ENCODE measurements at places on chromosomes 13 and 19.

DNA sequence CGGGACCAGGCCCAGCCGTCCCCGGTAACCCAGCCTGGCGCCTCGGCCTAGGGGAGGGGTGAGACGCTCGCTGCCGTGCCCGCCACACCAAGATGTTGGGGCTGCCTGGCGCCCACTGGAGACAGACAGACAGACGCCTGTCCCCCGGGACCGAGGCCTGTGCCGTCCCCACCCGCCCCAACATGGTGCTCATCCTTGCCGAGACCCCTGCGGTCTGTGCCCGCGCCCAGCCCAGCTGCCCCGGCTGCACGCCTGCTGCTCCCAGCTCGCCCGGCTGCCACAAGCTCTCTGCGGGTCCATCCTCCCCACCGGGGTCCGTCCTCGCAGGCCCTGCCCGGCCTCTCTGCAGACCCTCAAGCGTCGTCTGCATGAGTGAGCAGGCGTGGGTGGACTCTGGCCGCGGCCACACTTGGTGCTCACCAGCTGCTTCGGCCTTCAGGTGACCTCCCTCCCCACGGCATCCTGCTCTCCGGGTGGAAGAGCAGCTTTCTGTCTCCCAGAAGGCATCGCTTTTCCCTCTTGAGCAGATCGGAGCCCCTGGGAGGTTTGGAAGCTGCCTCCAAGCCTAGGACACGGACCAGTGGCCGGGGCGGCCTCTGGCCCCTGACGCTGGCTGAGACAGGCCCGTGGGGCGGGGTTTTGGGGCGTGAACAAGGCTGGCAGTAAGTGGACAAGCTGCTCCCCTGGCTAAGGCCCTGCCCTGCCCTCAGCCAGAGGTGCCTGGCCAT is 6.7 kb upstream of the TMPRSS9 start:
- no peak for DNase-seq

DNA sequence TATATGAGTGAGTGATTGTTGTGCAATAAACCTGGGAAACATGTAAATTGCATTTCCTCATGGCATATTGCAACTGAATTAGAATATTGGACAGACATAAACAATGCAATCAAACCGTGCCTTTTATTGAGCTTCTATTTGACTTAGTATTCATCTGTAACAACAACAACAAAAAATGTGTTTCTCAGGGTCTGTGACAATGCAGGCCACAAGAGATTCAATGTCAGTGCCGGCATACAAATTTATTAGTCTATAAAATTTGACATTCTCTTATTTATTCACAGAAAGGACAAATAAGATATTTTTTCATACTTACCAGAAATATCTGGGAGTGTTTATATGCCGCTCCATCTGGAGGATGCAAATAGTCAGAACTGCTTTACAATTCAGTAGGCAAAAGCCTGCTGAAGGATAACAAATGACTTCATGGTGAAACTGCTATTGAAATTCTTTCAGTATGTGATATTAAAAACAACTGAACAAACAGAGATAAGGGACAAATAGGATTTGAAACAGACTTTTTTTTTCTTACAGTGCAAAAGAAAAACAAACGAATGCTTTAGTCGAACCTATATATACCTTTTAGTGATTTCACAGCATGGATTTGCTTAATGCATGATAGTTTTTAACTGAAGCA is 77.2 kb downstream of the DACH1 start:
- no peak for DNase-seq

DNA sequence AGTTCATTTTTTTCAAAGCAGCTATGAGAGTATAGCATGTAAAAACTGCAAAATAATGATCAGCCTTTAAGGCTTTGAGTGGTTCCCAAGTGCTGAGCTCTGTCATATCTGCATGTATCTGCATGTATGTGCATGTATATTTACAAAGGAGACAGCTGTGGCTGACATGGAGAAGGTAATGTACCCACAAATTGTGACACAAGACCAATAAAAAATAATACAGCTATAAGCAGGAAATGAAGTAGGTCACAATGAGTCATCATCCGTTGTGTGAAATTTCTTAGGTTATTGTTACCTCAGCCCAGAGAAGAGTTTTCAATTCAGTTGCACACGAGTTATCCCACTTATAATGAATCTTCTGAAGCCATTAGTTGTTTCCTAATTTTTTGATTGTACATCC is 60.9 kb upstream of the MED4 start:
- peak; percentile 13 for DNase-seq

- no peak for DNase-seq
Measured at GRCh38 chr13:36918246-36919131, 1.5 kb downstream of the SMAD9 start.

DNA sequence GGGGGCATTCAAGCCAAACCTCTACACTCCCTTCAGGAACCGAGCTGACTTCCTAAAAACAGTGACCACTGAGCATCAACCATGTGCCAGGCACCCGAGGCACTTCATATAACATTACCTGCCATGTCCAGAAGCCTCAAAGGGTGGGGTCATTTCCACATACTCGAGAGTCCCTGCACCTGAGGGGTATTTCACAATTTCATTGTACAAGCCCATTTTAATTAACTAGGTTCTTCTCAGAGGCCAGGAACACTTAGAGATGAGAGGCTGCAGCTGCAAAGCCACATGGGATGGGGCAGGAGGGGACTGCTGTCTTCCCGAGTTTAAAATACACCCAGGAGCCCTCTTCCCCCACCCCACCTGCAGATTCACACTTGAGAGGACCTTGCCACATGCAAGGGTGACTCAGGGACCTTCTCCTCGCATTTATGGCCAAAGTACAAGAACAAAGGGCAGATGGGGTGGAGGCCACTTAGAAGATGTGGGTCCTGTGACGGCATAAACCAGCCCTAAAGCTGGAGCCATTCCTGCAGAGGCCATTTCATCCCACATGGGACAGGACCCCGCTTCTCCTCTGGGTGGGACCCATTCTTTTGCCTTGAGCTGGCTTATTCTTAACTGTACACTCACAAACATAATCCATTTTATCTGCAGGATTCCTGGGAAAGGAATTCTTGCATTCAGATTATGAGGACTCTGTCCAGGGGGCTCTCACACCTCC is 43.9 kb downstream of the RAB20 start:
- no peak for DNase-seq

- no peak for DNase-seq
Measured at GRCh38 chr19:16760990-16761389, 41.3 kb downstream of the NWD1 start.

GRCh38 chr13:112711528-112712265 is 21.9 kb downstream of the ATP11A start:
- DNase-seq: no peak

DNA sequence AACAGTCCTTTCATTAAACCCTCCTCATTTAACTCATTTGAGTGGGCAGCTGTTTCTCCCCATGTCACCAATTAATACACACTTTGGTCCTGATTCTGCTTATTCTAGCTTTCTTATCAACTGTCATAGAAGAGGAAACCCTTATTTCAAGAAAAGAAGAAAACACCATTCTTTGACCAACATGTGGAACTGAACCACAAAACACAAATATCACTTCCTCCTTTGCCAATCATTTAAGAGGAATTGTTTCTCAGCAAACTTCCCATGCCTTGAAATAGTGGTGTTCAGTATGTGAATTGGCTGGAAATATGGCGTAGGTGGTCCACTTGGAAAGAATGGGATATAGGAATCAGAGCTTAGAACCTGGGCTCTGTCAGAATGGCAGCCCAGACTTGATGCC is 20.4 kb downstream of the MBD3L2B start:
- no peak for DNase-seq

- DNase-seq: no peak
Measured at GRCh38 chr13:46844431-46844830, 47.5 kb upstream of the ESD start.

DNA sequence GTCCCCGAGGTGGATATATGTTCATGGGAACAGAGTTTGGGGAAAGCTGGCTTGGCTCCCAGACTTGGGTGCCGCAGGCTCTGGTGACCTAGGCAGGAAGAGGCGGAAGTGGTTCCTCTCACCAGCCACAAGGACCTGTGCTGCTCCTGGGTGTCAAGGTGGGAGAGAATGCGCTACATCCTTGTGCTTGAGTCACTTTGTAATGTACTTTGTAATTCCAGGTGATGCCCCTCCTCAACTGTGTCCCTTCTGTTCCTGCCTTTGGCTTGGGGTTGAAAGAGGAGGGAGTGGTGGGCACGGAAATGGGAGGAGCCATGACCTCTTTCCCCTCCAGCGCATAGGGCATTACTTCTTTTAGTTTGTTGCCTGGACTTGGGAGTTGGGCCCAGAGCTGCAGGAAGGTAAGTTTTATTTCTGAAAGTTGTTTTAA is 10.9 kb downstream of the GARRE1 start:
- DNase-seq: no peak

DNA sequence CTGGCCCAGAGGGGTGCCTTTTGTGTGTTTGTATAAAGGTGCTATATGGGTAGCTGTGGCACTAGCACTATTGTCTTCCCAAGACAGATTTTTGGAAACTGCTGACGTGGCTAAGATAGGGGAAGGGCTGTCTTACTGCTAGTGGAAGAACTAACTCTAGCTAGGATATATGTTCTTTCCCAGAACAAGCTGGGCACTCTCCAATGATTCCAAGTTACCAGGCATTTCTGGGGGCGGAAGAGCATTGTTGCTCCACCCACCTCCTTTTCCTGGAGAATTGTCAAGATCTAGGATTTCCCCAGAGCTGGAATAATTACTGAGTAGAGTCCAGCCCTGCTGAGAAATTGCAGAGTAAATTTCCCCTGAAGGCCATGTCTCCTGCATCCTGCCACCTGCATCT is 408.3 kb downstream of the KLF5 start:
- DNase-seq: no peak

DNA sequence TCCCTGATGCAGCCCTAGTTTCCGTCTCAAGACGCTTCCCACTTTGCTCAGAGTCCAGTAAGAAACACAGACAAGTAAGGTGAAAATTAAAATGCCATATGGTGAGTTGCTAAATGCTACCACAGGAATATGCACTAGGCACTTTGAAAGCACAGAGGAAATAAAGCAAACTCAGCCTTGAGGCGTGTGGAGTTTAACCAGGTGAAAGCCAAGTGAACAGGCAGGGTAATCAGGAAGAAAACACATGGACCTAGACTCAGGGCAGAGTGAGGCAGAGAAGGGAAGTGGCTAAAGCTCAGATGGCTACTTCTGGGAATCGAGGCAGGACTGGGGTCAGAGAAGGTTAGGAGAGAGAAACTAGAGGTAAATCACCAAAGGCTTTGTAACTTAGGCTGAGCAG is 5.4 kb upstream of the UBL3 start:
- DNase-seq: no peak

- DNase-seq: no peak
Measured at GRCh38 chr13:77989281-77989680, 70.7 kb upstream of the EDNRB start.

- no peak for DNase-seq
Measured at GRCh38 chr19:8517551-8518442, 3.8 kb upstream of the ZNF414 start.

DNA sequence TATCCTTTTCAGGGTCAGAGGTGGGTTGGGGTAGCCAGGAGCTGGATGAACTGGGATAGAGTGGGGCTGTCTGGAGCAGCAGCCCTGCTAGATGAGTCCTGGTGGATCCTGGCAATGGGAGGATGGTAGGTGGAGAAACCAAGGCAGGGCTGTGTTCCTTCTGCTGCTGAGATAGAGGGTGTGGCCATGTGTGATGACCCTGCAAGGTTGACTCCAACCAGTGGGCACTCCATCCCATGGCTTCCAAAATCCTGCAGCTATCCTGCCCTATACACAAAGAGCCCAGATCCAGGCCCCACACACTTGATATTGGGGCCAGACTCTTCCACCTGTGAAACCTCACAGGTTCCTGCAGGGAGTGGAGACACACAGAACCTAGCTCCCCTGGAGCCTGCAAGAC is 2.4 kb upstream of the ZNF446 start:
- no peak for DNase-seq

DNA sequence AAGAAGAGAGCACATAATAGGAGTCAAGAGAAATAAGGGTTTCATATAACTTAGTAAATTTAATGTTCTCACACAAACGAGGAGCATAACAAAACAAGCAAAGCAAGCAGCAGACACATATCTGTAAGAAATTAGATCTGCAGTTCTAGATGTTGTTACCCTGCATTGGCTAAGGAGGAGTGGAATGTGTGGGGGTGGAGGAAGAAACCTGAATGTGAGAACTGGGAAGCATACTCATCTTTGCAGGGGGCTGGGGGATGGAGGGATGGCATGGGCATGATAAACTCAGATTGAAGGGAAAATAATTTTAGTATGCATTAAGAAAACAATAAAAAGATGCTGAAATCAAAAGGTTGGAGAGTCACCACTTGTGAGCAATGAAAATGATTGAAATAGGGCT is 255.0 kb downstream of the LIG4 start:
- no peak for DNase-seq

DNA sequence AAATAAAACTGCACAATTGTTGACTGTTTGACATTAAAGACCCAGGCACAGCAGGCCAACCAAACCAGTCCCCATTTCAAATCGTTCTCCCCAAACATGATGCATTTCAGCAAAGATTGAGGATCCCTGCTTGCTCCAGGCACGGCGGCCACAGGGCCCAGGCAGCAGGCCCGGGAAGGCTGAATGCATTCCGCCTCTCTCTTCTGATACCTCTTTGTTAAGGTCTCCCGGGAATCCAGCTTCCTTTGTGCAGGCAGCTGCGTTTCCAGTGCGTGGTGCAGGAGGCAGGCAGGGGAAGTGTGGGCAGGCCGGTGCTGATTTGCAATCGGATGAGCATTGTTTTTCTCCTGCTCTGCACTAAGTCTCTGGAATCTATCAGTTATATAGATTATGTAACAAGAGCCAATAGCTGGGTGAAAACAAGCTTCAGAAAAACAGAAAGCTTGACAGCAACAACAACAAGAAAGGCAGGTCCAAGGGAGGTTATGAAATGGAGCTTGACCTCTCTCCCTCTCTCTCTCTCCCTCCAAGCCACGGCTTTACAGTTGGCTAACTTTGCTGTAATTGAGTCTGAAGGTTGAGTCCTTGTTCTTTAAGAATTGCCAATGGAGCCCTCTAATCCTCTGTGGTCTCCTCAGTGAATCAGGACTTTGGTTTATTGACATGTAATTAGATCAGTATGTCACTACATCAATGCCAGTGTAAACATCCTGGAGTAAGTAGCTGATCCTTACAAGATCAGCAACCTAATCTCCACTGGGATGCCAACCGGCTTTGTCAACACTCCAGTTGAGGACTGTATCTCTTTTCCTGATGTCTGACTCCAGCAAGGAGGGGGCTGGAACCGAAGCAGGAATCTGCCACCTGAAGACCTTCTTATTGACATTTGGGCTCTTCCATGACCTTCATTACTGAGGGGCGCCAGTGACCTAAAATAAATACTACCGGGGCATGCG is 338.0 kb downstream of the TEX29 start:
- DNase-seq: no peak

- DNase-seq: no peak
Measured at GRCh38 chr19:23440207-23440606, 44.9 kb upstream of the ZNF91 start.

DNA sequence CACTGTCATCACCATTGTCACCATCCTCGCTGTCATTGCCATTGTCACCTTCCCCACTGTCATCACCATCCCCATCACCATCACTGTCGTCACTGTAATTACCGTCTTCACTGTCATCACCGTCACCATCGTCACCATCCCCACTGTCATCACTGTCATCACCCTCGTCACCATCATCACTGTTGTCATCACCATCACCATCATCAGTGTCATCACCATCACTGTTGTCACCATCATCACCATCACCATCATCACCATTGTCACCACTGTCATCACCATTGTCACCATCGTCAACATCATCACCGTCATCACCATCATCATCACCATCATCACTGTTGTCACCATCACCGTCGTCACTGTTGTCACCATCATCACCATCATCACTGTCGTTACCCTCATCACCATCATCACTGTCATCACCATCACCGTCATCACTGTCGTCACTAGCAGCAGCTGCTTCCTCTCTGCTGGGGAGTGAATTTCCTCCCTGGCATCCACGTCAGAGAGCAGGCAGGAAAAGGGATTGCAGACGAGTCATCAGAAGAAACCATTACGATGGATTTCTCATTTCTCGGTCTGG is 27.3 kb downstream of the TMEM255B start:
- DNase-seq: no peak

Data from Panc1 (cell line).